Stimulated activated CD8-positive, alpha-beta memory T cell treated with anti-CD3 and anti-CD28 coated beads, Interleukin-4, amount 100 ng/mL, for 48 hours (primary cell): ENCODE measurements at places on chromosomes 4 and X.
A peak's percentile ranks its signal among the peaks of the same experiment; 100 is the strongest.

DNA sequence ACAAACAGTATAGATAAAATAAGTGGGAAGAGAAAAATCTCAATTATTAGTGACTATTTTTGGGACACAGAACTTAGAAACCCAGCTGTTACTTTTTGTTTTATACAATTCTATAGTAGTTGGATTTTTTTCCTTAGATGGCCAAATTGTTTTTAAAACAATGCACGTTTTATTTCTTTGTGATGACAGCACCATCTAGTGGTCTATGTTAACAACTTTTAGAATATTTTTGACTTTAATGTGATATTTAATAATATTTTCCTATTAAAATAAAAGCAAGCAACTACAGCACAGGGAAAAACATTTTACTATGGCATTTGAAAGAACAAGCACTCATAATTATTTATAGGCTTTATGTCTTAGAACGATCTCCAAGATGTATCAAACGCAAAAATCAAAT is 5.6 kb upstream of the SMIM31 start:
- DNase-seq, result no peak

DNA sequence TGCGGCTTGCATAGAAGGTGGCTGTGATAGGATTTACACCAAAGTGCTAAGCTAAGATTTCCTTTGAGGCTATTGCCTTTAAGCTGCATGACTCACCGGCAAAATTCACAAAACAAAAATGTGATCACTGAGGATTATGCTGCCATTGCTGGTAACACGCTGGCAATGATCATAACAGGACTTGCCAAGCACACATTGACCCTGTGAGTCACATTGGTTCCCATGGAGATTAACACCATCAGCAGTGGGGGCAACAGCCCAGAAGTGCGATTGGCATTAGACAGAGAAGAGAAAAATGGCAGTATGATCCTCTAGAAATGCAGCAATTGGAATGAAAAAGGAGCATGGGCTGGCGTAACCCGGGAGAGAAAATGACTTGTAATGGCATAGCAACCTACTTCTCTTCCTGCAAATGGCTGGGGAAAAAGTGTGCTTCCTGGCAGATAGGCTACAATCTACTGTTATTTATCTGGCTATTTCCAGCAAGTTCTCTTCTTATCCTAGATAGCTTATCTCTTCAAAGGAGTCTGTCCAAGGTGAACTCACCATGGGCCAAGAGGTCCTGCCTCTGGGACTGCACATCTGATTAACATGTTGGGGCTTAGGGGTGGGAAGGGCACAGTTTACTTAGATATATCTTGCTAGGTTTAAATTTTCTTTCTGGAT is 314.2 kb upstream of the IGFBP7 start:
- DNase-seq, result no peak

GRCh38 chr4:6951880-6952381 is 42.3 kb downstream of the TBC1D14 start:
- no peak for DNase-seq

- no peak for DNase-seq
Observed at GRCh38 chr4:25117274-25117673, 43.0 kb downstream of the SEPSECS start.

DNA sequence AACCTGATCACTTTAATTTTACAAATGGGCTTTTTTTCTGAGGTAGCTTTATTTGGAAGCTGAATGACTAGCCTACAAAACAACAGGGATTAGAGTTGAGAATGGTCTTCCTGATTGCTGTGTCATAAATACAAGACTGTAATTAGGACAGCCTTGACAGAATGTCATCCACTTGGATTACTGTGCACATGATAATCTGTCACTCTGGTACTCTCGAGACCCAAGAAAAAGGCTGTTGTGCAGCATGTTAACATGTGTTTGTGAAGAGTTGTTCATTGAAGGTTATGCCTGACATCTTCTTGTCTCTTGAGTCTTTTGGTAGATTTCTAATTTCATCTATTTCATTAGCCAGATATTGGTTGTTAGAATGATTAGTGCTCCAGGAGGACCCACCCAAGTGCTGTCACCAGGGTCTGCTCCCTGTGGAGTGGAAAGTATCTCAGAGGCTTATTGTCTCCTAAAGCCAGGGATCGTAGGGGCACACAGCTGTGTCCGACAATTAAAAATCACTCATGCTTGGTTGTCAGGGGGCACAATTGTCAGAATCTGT is 212.2 kb upstream of the GPRIN3 start:
- no peak for DNase-seq

DNA sequence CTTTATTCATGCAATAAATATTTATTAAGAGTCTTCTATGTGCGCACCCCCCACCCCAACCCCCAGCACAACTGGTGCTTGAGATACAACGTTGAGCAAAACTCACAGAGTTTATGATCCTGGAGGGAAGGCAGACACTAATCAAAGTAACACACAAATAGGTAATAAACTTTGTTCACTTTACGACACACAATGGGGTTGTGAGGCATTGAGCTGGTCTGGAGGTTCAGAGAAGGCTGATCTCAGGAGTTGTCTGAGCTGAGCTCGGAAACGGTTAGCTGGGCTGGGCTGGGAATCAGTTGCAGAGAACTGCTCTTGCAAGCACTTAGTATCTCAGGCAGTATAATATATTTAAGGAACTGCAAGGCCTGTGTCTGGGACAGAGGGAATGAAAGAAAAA is 238.5 kb downstream of the SCFD2 start:
- no peak for DNase-seq

DNA sequence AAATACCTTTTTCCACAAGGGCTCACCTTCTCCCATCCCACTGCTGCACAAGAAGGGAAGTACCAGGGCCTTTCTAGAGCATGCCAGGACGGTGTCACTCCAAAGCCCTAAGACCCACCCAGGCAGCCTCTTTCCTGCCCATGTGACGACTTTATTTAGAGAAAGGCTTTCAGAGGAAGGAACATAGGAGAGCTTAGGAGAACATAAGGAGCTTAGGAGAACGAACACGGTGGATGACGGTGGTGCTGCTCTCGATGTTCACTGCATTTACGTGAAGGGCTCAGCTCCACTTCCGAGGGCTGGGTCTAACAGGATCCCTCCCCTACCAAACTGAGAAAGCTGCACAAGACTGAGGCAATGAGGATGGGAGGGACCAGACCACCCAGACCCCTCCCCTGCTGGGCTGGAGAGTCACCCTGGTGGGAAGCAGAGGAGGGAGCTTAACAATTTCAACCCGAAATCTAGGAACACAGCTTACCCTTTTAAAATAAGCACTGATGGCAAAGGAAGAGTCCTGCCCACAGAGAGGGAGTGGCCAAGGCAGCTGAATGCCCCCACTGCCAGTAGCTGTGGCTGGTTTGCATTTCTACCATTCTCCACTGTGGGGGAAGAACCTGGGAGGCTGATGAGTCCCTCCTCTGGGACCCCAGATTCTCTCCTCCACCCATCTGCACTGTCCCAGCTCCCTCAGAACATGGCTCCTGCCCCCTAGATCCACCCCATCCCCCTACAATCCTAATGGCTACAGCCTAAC is 29.8 kb downstream of the ZFYVE28 start:
- DNase-seq, result no peak

DNA sequence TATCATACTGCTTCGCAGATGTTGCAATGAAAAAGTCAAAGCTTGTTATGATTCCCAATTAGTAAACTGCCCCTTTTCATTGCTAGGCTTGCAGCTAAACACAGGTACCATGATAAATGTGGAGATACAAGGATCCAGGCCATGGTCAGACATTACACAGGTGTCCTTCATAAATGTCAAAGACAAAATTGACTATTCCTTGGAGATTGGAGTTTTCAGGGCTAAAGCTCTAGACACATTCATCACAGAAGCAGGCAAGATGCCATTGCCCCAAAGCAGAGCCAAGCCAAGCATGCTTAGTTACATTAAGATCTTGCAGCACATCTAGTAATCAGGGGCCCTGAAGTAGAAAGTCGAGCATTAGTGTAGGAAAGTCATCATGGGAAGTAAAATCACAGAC is 111.3 kb upstream of the INTU start:
- DNase-seq, result no peak

- DNase-seq, result no peak
Observed at GRCh38 chrX:16119353-16120220, 3.8 kb upstream of the GRPR start.

GRCh38 chr4:186775902-186776301 is 52.2 kb upstream of the FAT1 start:
- DNase-seq, result no peak

GRCh38 chr4:57658673-57659072 is 548.5 kb upstream of the IGFBP7 start:
- DNase-seq, result no peak

DNA sequence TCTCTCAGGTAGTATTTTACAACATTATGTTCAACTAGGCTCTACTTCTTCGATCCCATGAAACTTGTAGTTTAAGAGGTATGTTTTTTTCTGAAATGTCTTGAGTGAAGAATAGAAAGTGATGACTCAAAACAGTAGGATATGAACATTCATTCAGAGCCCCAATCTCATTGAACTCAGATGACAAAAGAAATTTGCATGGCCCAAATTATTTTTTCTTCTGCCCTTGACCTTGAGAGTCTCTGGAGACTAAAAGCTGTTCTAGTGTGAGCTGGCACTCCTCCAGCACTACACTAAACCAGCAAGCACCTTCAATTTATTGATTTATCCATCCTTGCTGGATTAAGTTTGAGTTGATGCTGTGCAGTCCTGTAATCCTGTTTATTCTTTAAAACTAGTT is 4.0 kb downstream of the DCLK2 start:
- no peak for DNase-seq

DNA sequence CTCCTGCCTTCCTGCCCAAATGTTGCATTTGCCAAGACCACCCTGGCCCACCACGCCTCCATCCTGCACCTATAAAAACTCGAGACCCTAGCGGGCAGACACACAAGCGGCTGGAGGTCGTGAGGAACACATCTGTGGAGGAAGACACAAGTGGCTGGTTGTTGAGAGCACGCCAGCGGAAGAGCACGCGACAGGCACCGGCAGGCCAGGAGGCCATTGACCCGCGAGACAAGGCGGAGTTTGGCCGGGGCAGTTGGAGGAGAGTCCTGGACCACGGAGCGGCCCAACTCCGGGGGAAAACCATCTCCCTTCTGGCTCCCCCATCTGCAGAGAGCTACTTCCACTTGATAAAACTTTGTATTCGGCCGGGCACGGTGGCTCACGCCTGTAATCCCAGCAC is 115.2 kb upstream of the AGA start:
- DNase-seq, result no peak

DNA sequence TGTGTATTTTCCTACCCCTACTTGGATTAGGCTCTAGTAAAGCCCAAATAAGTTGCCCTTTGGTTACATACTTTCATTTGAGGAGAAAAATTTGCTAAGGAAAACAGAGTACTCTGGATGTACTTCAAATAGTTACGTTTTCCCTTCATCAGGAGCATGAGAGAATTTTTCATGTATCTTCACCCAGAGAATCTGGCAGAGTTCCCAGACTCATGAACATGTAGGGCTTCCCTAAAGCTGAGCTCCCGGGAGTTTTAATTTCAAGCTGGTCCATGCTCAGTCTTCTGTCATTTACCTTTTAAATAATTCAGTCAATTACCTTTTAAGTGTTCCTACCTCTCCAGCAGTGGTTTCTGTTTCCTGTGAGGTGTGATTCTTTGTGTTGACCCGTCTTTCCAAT is 367.5 kb upstream of the GRID2 start:
- DNase-seq, result no peak

GRCh38 chr4:184815046-184815877 is 10.5 kb downstream of the ACSL1 start:
- no peak for DNase-seq

GRCh38 chr4:71004281-71004851 is 10.9 kb downstream of the DCK start:
- peak; percentile 76 for DNase-seq

GRCh38 chr4:170979736-170980135 is 833.5 kb upstream of the GALNTL6 start:
- no peak for DNase-seq
